ENCODE measurements at places on chromosomes 6 and 20. TPM values are rescaled to one million over a fixed set of nuclear protein-coding genes. Genes with fewer than 3 reads are reported as not detected.

DNA sequence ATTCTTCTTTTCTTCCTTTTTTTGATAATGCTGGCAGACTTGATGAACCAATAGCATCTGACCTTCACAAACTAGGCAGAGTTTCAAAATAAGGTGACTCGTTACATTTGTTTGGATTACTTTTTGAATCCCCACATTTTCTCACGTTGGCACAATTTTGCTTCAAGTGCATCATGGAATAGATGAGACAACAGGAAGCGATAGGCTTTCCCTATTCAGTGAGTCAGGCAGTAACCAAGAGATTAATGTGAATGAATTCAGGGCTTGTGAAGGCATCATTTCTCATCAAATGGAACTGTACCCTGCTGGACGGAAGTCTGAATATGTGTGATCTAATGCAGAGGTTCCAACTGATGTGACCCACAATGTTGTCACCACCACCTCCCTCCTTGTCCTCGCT, 10.7 kb downstream of the RFPL4B start:
- no peak for DNase-seq

Gene RSPH9
- total RNA-seq, result 0.58 TPM

Gene RNF182
- 0.14 TPM for total RNA-seq

Gene DPPA5
- total RNA-seq, result not detected

DNA sequence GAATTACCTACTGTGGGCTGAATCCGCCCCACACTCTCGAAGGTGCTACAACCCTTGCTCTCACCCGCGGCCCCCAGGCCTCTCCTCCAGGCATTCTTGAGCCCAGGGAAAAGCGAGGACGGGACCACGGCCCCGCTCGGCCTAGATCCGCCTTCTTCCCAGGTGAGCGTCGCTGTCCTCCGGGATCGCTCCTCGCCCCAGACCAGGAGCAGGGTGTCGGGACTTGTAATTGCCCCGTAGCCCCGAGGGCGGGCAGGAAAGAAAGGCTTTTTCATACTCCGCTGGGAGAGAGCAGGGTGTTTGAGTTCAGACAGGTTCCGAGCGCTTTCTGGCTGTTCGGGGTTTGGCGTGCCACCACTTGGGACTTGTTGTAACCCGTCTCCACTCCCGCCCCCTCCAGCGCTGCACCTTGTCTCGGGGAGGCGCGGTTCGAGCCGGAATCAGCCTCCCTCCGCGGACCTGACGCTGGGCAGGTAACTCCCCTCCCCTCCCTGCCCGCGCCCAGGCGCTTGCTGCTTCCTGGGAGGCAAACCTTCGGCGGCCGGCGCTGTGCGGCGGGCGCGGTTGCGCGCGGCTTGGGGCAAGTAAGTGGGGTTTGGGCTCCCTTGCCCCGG, at the start of gene FAM83B:
TSS of gene FAM83B (plus strand) at position 529 of the 614 bp plus-strand sequence. CDS start 23,476 bp downstream, outside the sequence.
- peak; percentile 69 for DNase-seq

Gene SLC16A10
- 2.2 TPM for total RNA-seq

GRCh38 chr6:35716798-35717197, 20.0 kb upstream of the ARMC12 start:
- DNase-seq, result no peak

Gene PRL
- total RNA-seq, result not detected

All from mucosa of gallbladder (tissue), 1 donor.